ENCODE measurements at places on chromosomes 1 and 21. TPM values are rescaled to one million over a fixed set of nuclear protein-coding genes. Genes with fewer than 3 reads are reported as not detected.
A peak's percentile ranks its signal among the peaks of the same experiment; 100 is the strongest.

GRCh38 chr1:112196731-112197130 is 199.3 kb upstream of the CTTNBP2NL start:
- H3K36me3 ChIP-seq = no peaks in the 10 kb centered on the region
- H3K4me3 ChIP-seq = no peak overlapping the region
- no peaks in the 10 kb centered on the region for H3K4me1 ChIP-seq
- H3K27ac ChIP-seq = no peak overlapping the region
- no peak for DNase-seq
- no peaks in the 10 kb centered on the region for H3K27me3 ChIP-seq

GRCh38 chr1:62437273-62437940 is 558 bp downstream of the USP1 start:
- H3K36me3 ChIP-seq = no peaks in the 10 kb centered on the region
- no peaks in the 10 kb centered on the region for H3K27me3 ChIP-seq
- H3K4me3 ChIP-seq = peak overlapping the region; percentile 97
- DNase-seq = peak; percentile 65
- H3K27ac ChIP-seq = peak overlapping the region; percentile 97

DNA sequence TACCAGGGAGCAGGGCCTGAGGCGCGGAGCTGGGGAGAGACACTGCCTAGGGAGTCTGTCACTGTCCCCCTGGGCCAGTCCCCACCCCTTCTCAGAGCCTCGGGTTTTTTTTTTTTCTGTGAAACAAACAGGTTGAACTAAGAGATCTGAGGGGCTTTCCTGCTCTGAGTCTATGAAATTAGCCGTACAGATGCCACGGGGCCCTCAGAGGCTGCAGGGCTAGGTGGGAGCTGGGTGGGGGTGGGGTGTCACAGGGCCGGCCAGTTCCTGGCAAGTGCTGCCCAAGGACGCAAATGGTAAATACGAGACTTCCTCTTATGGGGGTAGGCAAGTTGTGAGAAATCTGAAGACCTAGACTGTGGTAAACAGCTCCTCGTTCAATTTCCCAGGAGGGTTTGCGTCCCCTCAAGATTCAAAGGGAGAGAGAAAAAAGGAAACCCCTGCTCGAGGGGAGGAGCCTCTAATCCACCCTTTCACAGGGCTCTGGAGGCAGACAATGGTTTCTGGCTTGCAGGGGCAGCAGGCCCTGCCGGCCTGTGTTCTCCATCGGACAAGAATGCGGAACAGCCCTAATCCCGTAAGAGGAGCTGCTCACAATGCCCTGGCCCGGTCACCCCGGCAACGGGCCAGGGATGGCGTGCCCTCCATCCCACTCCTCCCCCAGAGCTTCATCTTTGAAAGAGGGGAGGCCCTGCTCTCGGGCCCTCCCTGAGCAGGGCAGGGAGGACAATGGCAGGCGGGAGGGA is 7.8 kb downstream of the NUAK2 start:
- H3K4me3 ChIP-seq = no peak overlapping the region
- peak overlapping the region; percentile 59 for H3K27ac ChIP-seq
- DNase-seq = peak; percentile 43
- H3K36me3 ChIP-seq = peaks cover 20% of the 10 kb centered on the region
- peaks cover 68% of the 10 kb centered on the region for H3K4me1 ChIP-seq

- H3K4me1 ChIP-seq = no peaks in the 10 kb centered on the region
- no peak overlapping the region for H3K27ac ChIP-seq
- H3K4me3 ChIP-seq = no peak overlapping the region
- H3K27me3 ChIP-seq = no peaks in the 10 kb centered on the region
Measured at GRCh38 chr1:226586650-226587422, 38.3 kb downstream of the STUM start.

DNA sequence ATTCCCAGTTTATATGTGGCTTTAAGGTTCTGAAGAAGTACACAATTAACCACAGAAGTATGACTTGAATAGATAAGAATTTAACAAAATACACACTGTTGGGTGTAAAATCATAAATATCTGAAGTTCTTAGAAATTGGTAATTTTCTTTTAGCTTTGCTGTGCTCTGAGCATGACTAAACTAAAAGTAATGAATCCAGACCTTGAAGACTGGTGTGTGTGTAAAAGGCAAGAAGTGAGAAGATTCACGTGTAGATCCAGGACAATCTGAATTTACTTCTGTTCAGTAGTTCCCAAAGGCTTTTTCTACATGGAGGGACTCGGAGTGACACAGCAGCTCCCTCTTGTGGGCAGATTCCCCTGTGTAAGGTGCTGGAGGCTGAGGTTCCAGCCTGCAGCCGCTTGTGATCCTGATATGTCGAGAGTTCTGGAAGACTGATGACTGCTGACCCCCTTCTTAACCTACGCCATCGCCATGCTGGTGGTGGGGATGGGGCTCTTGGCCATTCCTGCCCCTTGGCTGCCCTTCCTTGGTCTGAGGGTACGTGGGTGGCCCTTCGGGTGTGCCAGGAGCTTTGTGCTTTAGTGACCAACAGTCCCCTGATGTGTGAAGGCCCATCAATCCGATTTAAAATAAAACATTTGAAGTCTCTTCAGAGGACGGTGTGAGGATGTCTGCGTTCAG is 62.7 kb downstream of the ADARB1 start:
- no peaks in the 10 kb centered on the region for H3K36me3 ChIP-seq
- peaks cover 11% of the 10 kb centered on the region for H3K4me1 ChIP-seq
- H3K27ac ChIP-seq = no peak overlapping the region
- peak; percentile 82 for DNase-seq
- no peaks in the 10 kb centered on the region for H3K27me3 ChIP-seq
- H3K4me3 ChIP-seq = no peak overlapping the region

- DNase-seq = no peak
- H3K36me3 ChIP-seq = no peaks in the 10 kb centered on the region
- no peaks in the 10 kb centered on the region for H3K4me1 ChIP-seq
- H3K27me3 ChIP-seq = no peaks in the 10 kb centered on the region
Measured at GRCh38 chr1:70961374-70961975, 86.1 kb downstream of the PTGER3 start.

BRWD1 gene
- 81.1 TPM for total RNA-seq

Measured in adrenal gland (tissue), 19 donors.